Chondrocyte (in vitro differentiated cells): ENCODE measurements at places on chromosomes 11 and 22. TPM values are rescaled to one million over a fixed set of nuclear protein-coding genes. Genes with fewer than 3 reads are reported as not detected.

DNA sequence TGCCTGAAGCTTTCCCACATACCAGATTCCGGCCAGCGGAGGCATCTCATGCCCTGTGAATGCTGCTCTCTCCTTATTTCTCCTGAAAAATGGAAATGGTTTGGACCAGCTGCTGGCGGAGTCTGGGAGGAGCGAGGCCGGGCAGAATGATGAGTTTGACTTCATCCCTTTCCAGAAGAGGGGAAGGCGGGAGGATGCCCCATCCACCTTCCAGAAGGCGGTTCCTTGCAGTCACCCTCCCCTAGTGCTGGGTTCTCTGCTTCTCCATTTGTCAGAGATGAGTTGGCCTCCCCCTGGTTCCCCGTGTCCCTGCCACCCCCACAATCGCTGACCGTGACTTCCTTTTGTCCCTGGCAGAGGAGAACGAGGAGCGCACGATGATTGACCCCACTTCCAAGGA lies 75.6 kb downstream of the PARVB start:
- no peaks in the 10 kb centered on the region for H3K27me3 ChIP-seq
- H3K27ac ChIP-seq: no peak overlapping the region
- H3K4me3 ChIP-seq: no peak overlapping the region

DNA sequence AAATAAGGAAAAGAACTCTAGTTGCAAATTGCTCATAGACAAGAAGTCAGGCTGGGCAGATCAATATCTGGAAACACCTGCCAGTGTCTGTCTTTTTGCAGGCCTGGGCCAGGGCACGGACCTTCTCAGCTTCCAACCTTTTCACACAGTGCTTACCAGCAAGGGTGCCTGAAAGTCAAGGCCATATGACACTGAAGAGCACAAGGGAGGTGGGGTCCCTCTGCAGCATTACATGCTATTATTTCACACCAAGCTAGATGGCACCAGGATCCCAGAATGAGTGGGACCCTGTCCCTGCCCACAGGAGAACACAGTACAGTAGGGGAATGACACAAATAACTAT lies 5.9 kb upstream of the PEX26 start:
- peak; percentile 15 for DNase-seq
- H3K4me3 ChIP-seq: no peak overlapping the region
- H3K27me3 ChIP-seq: no peaks in the 10 kb centered on the region
- H3K27ac ChIP-seq: no peak overlapping the region
- peaks cover 3% of the 10 kb centered on the region for H3K36me3 ChIP-seq

GRCh38 chr11:121412000-121412587 lies 40.0 kb upstream of the SORL1 start:
- H3K27ac ChIP-seq: no peak overlapping the region
- no peak for DNase-seq
- H3K4me1 ChIP-seq: peaks cover 7% of the 10 kb centered on the region
- peaks cover 33% of the 10 kb centered on the region for H3K27me3 ChIP-seq
- H3K36me3 ChIP-seq: no peaks in the 10 kb centered on the region

DNA sequence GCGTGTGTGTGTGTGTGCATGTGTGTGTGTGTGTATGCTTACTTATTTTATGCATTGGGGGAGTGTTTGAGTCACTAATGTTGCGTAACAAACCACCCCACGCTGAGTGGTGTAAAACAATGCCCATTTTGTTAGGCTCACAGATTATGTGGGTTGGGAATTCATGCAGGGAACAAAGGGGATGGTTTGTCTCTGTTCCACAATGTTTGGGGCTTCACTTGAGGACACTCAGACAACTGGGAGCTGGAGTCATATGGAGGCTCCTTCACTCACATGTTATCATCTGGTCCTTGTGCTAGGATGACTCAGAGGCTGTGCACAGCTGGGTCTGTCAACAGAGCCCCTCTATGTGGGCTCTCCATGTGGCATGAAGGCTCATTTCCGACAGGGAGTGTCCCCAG lies 51.3 kb upstream of the LARGE1 start:
- no peak overlapping the region for H3K4me3 ChIP-seq
- DNase-seq: no peak
- peaks cover 7% of the 10 kb centered on the region for H3K27me3 ChIP-seq
- no peaks in the 10 kb centered on the region for H3K36me3 ChIP-seq

DNA sequence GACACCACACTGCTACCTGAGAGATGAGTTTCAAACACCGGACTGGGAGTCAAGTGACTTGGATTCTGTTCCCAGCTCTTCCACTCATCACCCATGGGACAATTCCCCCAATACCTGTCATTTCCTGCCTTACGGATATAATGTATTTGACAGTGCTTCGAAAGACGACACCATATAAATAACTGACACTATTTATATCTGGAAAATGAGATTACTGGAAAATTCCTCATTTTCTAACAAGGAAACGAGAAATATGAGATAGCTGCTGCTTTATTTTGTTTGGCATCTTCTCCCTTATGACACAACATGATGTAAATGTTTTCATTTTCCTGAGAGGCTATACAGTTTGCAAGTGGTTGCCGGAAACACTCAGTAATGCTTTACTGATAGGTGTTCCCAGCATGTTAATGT lies 8.6 kb downstream of the HSCB start:
- no peak for DNase-seq
- no peaks in the 10 kb centered on the region for H3K27me3 ChIP-seq
- H3K4me1 ChIP-seq: peaks cover 18% of the 10 kb centered on the region
- peak overlapping the region; percentile 1 for H3K4me3 ChIP-seq
- peak overlapping the region; percentile 86 for H3K27ac ChIP-seq

DNA sequence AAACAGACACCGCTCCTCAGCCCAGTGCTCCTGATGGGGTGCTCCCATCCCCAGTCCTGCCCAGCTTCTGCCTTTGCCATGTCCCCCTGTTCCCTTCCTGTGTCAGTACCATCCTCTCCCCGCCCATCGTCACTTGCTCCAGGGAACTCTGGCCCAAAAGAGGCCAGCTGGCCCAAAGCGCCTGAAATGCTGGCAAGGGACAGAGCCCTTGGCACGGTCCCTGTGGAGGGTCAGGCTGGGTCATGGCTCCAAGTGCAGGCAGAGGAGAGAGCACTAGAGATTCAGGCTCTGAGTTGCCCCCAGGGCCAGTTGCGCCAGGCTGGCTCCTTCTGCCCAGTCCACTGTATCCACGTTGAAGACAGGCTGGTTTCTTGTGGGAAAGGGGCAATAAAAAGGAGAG lies 8.4 kb upstream of the HDHD5 start:
- no peak for DNase-seq
- H3K27ac ChIP-seq: no peak overlapping the region

- H3K4me3 ChIP-seq: no peak overlapping the region
- peaks cover 32% of the 10 kb centered on the region for H3K27me3 ChIP-seq
- H3K36me3 ChIP-seq: no peaks in the 10 kb centered on the region
- no peak for DNase-seq
- no peaks in the 10 kb centered on the region for H3K4me1 ChIP-seq
- H3K27ac ChIP-seq: no peak overlapping the region
Measured at GRCh38 chr11:134987223-134987768, 575.3 kb upstream of the B3GAT1 start.

DNA sequence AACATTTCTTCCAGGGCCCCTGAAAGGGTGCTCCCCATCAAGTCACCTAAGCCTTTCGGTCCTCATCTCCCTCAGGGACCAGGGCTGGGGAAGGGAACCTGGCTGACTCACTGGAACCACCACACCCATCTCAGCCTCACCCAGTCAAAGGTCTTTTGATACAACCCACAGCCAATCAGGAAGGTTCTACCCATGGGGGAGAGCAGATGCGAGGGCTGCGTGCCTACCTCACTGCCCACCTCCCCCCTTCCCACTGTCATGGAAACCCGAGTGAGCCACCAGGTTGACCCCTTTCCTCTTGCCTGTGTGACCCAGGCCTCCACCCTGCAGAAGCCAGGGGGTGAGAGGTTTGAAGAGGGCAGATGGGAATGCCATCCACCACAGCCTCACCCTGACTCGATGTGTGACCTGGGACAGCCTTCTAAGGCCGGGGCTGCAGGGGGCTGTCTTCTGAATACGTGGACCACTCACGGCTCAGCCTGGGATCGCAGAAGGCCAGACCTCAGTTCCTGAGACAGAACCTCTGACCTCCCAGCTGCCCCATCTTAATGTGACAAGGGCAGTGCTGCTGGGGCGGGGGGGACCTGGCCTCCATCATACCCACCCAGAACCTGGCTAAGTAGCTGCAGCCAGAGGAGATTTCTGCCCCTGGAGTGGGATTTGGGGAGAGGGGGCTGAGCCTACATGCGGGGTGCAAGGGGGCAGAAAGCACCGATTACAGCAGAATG lies 2.7 kb downstream of the MDK start:
- H3K27me3 ChIP-seq: peaks cover 10% of the 10 kb centered on the region
- H3K27ac ChIP-seq: no peak overlapping the region
- peaks cover 14% of the 10 kb centered on the region for H3K4me1 ChIP-seq

DNA sequence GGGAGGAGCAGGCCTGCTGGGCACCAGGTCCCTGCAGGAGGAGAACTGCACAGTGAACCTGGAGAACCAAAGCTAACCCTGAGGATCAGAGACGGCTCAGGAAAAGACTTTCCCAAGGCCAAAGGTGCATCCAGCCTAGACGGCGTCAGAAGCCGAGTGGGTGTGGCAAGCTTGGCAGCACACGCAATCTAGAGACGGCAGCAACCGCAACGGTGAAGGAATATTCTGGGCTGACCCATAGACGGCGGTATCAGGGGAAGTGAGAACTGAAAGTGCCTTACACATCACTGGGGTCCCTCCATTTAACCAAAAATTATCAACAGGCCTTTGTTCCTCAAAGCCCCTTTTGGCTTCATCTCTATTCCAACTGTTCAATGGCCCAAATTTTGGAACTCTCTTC lies 26.2 kb downstream of the SPATA19 start:
- DNase-seq: no peak
- H3K27me3 ChIP-seq: peaks cover 14% of the 10 kb centered on the region
- H3K27ac ChIP-seq: no peak overlapping the region
- H3K4me3 ChIP-seq: no peak overlapping the region

DNA sequence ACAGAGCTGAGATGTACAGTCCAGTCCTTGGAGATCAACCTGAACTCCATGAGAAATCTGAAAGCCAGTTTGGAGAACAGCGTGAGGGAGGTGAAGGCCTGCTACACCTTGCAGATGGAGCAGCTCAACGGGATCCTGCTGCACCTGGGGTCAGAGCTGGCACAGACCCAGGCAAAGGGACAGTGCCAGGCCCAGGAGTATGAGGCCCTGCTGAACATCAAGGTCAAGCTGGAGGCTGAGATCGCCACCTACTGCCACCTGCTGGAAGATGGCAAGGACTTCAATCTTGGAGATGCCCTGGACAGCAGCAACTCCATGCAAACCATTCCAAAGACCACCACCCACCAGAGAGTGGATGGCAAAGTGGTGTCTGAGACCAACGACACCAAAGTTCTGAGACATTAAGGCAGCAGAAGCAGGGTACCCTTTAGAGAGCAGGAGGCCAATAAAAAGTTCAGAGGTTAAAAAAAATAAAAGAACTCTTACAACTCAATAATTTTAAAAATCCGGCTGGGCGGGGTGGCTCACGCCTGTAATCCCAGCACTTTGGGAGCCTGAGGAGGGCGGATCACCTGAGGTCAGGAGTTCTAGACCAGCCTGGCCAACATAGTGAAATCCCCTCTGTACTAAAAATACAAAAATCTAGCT lies 69.9 kb upstream of the RTL6 start:
- H3K27ac ChIP-seq: no peak overlapping the region
- H3K4me3 ChIP-seq: no peak overlapping the region
- peaks cover 3% of the 10 kb centered on the region for H3K27me3 ChIP-seq
- peaks cover 6% of the 10 kb centered on the region for H3K36me3 ChIP-seq
- DNase-seq: no peak

GRCh38 chr22:45869340-45869847 lies 107.6 kb downstream of the WNT7B start:
- H3K4me1 ChIP-seq: peaks cover 11% of the 10 kb centered on the region
- no peak for DNase-seq
- H3K4me3 ChIP-seq: no peak overlapping the region
- H3K27me3 ChIP-seq: peaks cover 22% of the 10 kb centered on the region

DNA sequence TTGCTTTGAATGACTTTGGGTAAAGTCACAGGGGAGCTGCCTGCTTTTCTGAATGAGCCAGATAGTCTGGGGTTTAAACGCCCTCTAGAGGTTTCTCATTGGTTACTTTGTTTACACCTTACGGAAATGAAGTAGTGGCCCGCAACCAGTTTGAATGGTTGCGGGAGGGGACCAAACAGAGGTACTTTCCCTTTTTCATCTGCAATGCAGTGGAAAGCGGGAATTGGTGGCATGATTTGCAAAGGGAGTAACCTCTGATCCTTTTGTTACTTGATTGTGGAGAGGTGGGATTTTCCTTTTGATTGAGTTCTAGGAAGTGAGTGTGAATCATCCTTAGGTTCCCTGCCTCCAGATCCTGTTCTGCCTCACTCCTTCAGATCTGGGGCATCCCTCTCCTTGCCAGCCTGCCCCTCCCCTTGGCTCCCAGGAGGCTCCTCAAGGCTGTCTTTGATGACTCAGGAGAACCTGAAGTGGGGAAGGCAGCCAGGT lies 15.9 kb upstream of the GLYATL1 start:
- DNase-seq: no peak
- no peak overlapping the region for H3K4me3 ChIP-seq
- peaks cover 23% of the 10 kb centered on the region for H3K27me3 ChIP-seq
- no peaks in the 10 kb centered on the region for H3K36me3 ChIP-seq
- no peak overlapping the region for H3K27ac ChIP-seq

DNA sequence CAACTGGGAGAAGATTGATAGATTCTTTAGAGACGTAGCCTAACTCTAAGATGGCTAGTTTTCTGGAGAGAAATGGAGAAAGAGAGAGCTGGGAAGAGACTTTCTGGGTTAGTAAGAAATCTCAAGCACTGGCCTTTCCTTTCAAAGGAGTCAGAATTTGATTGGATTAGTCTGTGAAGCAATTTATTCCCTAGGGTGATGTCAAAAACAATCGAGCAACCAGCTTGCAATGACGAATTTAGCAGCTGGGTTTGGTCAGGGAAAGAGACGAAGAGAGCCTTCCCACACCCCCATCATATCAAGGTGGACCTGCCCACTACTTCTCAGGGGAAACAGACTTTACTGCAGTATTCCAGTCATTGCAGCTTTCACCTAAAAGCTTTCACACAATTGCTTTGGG lies 10.8 kb downstream of the KRTAP5-6 start:
- no peak for DNase-seq
- H3K36me3 ChIP-seq: peaks cover 2% of the 10 kb centered on the region
- no peak overlapping the region for H3K27ac ChIP-seq

DNA sequence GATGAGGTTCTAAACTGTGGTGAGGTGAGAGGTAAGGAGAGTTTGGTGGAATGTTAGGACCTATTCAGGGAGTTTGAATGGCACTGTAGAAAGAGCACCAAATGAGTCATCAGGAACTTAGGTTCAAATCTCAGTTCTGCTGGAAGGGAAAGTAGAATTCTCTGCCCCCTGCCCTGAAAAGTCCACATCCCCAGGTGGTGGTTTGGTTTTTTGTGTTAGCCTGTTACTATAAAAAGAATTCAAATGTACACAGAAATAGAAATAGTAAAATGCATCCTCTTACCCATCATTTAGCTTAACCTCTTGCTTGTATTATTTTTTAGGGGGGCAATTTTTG lies 20.2 kb downstream of the PPFIBP2 start:
- no peaks in the 10 kb centered on the region for H3K4me1 ChIP-seq
- no peak overlapping the region for H3K4me3 ChIP-seq
- no peak overlapping the region for H3K27ac ChIP-seq
- DNase-seq: no peak
- peaks cover 11% of the 10 kb centered on the region for H3K27me3 ChIP-seq

GRCh38 chr11:47503227-47503626 lies 49.7 kb downstream of the CELF1 start:
- peaks cover 56% of the 10 kb centered on the region for H3K4me1 ChIP-seq
- DNase-seq: no peak
- H3K27ac ChIP-seq: no peak overlapping the region
- no peak overlapping the region for H3K4me3 ChIP-seq
- no peaks in the 10 kb centered on the region for H3K27me3 ChIP-seq
- peaks cover 7% of the 10 kb centered on the region for H3K36me3 ChIP-seq

EIF3F gene
- total RNA-seq: 208 to 225 TPM (median 219 TPM) in 3 replicates

GRIA4 gene
- total RNA-seq: not detected in 3 replicates

MMP12 gene
- 0.17 to 0.18 TPM in 2 of 3 replicates, not detected in the other for total RNA-seq

MIOX gene
- total RNA-seq: 0.99 to 1.6 TPM in 2 of 3 replicates, not detected in the other

DNAJB7 gene
- not detected in 3 replicates for total RNA-seq

FAM89B gene
- total RNA-seq: 84.8 to 91.9 TPM (median 86.8 TPM) in 3 replicates
